ENCODE measurements at places on chromosomes 1 and 21.
A peak's percentile ranks its signal among the peaks of the same experiment; 100 is the strongest.

GRCh38 chr1:111592389-111593361, 26.9 kb upstream of the RAP1A start:
- no peak for DNase-seq

- DNase-seq, result no peak
Measured at GRCh38 chr1:202531472-202531811, 178.8 kb downstream of the SYT2 start.

GRCh38 chr1:185825556-185825955, 91.4 kb downstream of the HMCN1 start:
- no peak for DNase-seq

DNA sequence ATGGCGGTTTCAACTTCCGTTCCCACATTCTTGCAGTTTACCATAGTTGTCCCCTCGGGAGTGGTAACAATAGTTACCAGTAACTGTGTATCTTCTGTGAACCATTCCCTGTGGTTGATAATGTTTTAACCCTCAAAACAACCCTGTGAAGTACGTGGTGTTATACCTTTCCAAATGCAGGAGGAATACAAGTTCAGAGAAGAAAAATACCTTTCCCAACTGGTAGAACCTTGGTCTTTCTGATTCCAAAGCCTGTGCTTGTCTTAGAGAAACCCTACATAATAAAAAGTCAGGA, 789 bp downstream of the BTF3L4 start:
- no peak for DNase-seq

GRCh38 chr1:101154547-101154946, 82.3 kb upstream of the S1PR1 start:
- no peak for DNase-seq

- DNase-seq, result no peak
Measured at GRCh38 chr1:73862355-73862754, 335.6 kb downstream of the LRRIQ3 start.

- DNase-seq, result no peak
Measured at GRCh38 chr1:164660775-164661174, 101.8 kb downstream of the PBX1 start.

DNA sequence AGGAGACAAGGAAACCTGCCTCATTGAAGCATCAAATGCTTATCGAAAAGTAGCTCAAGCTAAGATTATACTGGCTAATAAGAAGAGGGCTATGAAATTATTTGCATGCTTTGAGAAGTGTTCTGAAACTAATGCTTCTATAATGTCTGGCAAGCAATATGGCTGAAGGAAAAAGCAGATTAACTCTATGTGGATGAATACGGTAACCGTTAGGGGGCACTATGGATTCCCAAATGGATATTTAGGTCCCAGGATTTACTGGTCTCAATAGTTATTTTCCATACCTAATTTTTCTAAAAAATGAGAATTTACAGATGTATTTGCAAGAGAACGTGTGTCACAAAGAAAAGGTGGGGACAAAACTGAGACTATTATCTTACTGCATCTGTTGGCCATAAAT, 34.6 kb upstream of the RRP15 start:
- DNase-seq, result no peak

DNA sequence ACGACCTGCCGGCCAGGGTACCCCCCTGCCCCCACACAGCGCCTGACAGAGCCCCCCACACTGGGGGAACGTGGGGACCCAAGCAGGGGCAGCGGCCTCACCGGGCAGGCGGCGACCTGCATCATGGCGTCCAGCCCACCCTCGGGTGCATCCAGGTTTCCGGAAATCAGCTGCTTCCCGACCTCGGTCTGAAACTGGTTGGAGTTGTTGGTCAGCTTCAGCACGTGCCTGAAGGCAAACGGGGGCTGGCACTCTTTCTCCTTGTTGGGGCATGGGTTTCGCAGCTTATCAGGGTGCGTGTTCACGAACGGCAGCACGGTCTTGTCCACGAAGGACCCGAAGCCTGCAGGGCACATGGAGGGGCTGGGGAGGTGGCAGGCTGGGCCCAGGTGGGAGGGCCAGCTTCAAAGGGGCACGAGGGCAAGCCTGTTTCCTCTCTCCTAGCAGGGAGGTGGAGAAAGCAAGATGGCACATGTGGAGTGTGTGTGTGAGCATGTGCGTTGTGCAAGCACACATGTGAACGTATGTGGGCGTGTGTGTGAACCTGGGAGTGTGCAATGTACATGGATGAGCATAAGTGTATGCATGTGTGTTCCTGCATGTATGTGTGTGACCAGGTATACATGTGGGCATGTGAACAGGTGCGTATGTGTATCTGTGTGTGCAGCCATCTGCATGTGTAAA, 19.2 kb downstream of the ITGB2 start:
- no peak for DNase-seq

- no peak for DNase-seq
Measured at GRCh38 chr21:34764715-34765284, 96.0 kb downstream of the CLIC6 start.

GRCh38 chr1:169392406-169392805, 24.4 kb downstream of the BLZF1 start:
- no peak for DNase-seq

- DNase-seq, result no peak
Measured at GRCh38 chr1:204709960-204710912, 24.7 kb upstream of the LRRN2 start.

GRCh38 chr1:46295306-46295705, 8.1 kb downstream of the LRRC41 start:
- no peak for DNase-seq

DNA sequence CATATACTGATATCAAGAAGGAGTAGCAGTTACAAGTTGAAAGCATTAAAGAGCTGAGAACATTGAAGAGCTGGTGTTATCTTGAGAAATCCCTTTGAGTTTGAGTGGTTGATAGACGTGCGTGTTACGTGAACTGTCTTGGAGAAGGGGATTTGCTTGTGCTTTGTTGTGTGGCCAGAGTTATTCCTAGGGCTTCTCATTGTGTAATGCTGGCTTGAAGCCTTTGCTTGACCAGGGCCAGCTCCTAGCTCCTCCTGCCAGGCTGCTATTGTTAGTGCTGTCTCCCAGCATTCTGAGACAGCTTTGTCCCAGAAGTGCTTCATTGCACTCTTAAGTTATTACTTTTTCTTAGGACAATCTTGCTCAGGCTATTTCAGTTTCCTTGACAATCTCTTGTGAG, 116.2 kb upstream of the KCNK2 start:
- no peak for DNase-seq

- no peak for DNase-seq
Measured at GRCh38 chr21:38950435-38951094, 144.8 kb downstream of the ETS2 start.

- DNase-seq, result no peak
Measured at GRCh38 chr1:221030990-221031389, 151.7 kb downstream of the HLX start.

DNA sequence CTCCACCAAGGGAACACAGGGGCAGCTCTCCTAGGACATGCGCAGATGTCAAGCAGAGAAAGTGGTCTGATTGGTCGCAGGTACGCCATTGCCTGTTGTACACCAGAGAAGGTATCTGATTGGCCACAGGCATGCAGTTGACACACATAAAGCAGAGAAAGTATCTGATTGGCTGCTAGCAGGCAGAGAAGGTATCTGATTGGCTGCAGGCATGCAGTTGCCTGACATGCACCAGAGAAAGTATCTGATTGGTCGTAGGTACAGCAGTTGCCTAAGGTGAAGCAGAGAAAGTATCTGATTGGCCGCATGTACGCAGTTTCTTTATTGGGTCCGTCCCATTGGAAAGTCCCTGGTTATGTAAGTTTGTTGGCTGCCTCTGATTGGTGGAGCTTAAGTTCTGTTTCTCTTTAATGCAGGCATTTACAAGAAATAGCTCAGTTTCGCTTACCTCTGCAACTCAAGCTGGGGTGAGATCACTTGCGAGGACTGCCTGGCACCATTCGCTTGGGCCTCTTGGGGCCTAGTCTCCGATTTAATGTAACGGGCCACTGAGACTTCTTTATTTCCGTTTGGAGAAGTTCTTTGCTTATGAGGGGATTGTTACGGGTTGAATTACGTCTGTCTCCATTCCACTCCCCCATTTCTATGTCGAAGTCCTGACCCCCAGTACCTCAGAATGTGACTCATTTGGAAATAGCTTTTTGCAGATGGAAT, 74.2 kb downstream of the SIK1 start:
- DNase-seq, result no peak

DNA sequence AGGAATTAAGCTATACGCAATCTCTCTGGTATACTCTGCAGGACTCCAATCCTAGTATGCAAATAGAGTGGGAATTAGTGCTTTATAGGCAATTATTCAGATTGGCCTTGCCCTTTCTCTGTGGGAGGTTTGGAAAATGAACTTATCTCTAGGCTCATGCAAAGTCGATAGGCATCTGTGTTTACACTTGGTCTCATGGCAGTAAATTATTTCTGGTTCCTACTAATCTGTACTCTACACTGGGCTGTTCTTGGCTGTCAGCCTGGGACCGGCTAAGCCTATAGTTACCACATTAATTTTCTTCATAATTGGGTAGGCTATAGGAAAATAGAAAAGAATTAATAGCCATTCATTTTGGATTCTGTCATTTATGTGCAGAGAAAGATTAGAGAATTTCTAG, 544.6 kb downstream of the AMY1C start:
- no peak for DNase-seq

GRCh38 chr1:54506594-54506993, 41.4 kb upstream of the ACOT11 start:
- no peak for DNase-seq

DNA sequence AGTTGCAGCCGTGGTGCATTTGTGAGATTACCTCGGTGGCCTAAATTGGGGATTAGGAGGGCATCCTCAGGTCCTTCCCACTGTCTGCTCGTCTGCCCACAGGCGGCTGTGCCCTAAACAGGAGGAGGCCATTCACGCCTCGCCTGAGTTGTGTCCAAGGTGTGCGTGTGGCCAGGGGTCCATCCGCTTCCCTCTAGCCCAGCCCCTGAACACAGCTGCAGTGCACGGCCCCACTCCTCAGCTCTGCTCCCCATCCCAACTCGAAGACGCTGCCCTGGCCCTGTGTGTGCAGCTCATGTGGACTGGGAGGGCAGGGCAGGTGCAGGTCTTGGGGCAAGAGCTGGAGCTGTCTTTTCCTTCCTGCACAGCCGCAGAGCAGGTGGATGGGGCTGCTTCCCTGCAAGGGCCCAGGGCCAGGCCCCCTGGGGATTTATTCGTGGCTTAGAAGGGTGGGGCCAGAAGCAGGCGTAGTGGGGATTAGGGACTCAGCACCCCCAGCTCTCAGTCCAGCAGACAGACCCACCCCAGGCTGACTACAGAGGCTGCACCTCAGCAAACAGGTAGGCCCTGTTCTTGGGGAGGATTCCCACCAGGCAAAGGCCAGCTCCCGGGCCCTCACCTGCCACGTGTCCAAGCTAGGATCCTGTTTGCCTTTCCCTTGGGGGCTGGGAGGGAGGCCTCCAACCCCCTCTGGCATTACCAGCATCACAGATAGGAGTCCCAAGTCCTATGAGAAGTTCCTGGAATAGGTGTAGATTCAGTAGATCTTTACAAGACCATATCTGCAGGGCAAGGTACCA, 4.3 kb downstream of the GUK1 start:
- no peak for DNase-seq

GRCh38 chr1:169928438-169929209, 34.9 kb upstream of the SCYL3 start:
- no peak for DNase-seq

GRCh38 chr1:22731924-22732720, 21.5 kb downstream of the EPHB2 start:
- no peak for DNase-seq

DNA sequence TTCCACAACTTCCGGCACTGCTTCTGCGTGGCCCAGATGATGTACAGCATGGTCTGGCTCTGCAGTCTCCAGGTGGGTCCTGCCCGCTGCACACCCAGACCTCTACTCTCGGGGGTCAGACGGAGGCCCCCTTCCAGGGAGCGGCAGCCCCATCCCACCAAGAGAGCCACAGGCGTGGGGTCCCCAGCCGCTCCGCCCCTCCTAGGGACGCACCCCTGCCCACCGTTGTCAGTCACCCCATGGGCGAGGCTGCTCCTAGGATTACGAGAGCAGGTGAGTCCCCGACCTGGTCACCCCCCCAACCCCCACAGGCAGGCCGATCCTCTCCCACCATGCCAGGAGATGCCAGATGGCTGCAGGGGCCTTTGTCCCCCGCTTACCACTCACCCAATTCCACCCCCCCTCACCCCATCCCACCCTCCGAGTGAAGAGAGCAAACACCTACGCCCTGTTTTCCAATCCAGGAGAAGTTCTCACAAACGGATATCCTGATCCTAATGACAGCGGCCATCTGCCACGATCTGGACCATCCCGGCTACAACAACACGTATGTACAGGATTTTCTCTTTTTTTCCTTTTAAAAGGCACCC, 107.0 kb downstream of the PDE9A start:
- DNase-seq, result no peak

DNA sequence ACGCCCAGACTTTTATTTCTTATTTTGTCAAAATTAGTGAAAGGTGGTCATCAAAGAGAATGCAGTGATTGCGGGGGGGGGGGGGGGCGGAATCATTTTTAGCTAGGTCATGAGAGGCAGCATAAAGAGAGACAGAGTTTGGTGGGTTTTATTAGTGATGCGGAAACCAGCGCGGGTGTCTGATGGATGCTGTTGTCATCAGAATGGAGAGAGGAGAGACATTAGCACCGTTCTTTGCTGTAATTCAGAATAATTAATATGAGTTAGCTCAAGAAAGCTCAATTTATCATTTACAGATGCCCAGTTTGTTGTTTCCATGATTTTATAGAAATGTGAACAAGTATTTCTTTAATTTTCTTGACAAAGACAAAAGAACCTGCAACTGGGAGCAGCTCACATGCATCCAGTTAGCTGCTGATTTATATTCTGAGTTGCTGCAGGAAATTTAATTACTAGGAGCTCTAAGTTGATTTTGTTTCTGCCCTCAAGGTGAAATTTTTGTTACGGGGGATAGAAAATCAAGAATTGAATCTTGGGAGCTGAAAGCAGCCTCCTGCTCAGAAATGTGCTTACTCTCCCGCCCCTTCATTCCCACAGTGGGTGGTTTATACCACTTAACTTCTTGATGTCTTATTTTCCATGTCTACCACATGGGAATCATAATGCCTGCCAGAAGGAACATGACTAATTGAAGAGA, 133.4 kb upstream of the MAP1LC3C start:
- no peak for DNase-seq

- no peak for DNase-seq
Measured at GRCh38 chr1:198649968-198650338, 11.1 kb downstream of the PTPRC start.

GRCh38 chr1:237873487-237874211, 17.1 kb downstream of the ZP4 start:
- no peak for DNase-seq

GRCh38 chr1:55826381-55827080, 611.4 kb upstream of the USP24 start:
- no peak for DNase-seq

- DNase-seq, result no peak
Measured at GRCh38 chr1:19418503-19418971, 66.8 kb downstream of the CAPZB start.

GRCh38 chr1:32246888-32247273, at the start of gene FAM167B:
Gene FAM167B (plus strand): TSS chr1:32247222. CDS start chr1:32247422, 200 bp downstream.
- peak; percentile 49 for DNase-seq

DNA sequence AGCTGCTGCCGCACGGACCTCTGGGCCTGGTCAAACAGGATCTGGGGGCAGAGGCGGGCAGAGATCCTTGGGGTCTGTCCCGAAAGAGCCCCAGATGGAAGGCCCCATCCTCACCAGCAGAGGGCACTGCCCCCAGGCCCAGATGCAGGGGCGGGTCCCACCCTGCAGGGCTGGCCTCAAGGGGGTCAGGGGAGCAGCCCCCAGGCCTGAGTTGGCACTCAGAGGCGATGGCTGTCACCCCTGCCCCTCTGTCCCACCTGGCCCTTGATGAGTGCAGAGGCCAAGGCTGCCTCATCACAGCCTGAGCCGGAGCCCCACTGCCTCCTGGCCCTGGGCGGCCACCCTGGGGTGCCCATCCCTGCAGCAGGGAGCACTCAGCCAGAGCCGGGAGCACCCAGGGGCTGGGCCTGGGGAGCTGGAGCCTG, 5.7 kb downstream of the ACAP3 start:
- no peak for DNase-seq
